Omental fat pad (tissue), 4 donors: ENCODE measurements at places on chromosomes 16 and 17.
A peak's percentile ranks its signal among the peaks of the same experiment; 100 is the strongest.

DNA sequence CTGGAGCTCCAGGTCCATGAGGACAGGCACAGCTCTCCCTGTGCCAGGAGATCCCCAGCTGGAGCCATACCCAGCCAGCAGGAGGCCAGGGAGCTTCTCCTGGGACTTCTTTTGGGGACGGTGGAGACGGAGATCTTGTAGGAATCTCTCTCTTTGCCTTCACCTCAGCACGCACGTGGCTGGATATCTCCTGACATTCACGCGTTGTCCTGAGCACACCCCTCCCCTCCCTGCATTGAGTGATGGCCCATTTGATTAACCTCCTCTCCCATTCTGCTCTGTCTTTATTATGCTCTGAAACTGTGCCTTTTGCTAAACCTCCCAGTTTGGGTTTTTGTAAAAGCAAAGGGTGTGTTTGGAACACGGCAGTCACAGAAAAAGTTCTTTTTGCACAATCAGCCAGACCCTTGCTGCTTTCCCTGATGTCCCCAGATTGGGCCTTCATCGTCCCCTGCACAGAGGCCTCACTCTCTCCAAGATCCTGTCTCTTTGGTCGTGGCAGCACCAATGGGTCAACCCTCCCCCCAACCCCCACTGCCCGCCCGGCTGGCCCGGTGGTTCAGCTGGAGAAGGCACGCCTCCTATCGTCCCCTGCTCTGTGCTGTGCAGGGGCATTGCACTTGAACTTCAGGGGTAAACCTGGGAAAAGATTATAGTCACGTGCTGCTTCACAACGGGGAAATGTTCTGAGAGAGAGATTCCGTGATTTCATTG lies 32.5 kb upstream of the LGALS9 start:
- no peak for DNase-seq

- DNase-seq: no peak
These were observed 78.2 kb downstream of the KIF2B start for GRCh38 chr17:53900951-53901350.

GRCh38 chr16:80109581-80109980 lies 431.2 kb upstream of the DYNLRB2 start:
- DNase-seq: no peak

- DNase-seq: no peak
These were observed 83.9 kb downstream of the NT5M start for GRCh38 chr17:17387017-17387497.

- DNase-seq: no peak
These were observed 4.8 kb downstream of the PRKCA start for GRCh38 chr17:66307257-66307656.

- DNase-seq: peak; percentile 43
These were observed 16.7 kb downstream of the GNGT2 start for GRCh38 chr17:49193513-49194296.

DNA sequence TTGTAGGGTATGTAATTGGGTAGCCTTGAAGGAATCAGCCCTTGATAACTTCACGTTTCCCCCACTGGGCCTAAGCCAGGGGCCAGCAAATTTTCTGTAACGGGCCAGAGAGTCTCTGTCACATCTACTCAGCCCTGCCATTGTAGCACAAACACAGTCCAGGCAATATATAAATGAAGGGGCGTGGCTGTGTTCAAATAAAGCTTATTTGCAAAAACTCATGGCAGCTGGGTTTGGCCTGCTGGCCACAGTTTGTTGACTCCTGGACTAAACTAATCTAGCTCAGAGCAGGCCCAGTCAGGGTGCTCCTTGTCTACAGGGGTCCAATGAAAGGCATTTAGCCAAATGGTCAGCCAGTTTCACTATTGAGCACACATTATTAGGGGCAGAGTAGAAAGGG lies 141.6 kb downstream of the CCDC182 start:
- DNase-seq: no peak

GRCh38 chr17:60188759-60189158 lies 39.0 kb downstream of the CA4 start:
- no peak for DNase-seq

- DNase-seq: no peak
These were observed 60.2 kb upstream of the C17orf78 start for GRCh38 chr17:37315601-37316000.

DNA sequence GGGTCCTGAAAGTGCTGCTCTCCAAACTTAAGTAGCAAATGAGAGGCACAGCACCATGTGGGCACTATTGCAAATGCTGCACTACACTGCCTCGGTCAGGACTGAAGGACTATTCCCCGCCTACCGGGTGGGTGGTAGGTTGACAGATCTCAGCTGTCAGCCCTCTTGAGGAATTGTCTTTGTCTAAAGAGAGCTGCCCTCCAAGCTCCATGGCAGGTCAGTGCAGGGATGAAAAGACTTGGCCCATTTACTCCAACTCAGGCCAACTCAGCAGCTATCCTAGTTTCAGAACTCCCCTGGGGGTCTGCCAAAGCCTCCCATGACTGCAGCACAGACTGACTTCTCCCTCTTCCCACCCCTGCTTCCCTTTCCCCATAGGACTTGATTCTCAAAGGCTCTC lies 3.4 kb upstream of the PDZD9 start:
- DNase-seq: no peak
